ENCODE measurements at places on chromosomes 13 and 19. TPM values are rescaled to one million over a fixed set of nuclear protein-coding genes. Genes with fewer than 3 reads are reported as not detected.

Gene ZNF574
- total RNA-seq, result 28.4 TPM

Gene FGF22
- total RNA-seq, result 2.1 TPM

Gene IRS2
- total RNA-seq, result 68.1 TPM

Gene GPR183
- total RNA-seq, result 23.3 TPM

Gene NEK3
- total RNA-seq, result 5.3 TPM

Gene PALM
- total RNA-seq, result 93.4 TPM

Measured in esophagus muscularis mucosa (tissue), 4 donors.